Activated CD4-positive, CD25-positive, alpha-beta regulatory T cell treated with anti-CD3 and anti-CD28 coated beads, Interleukin-2, amount 50 U/mL, for 72 hours (primary cell): ENCODE measurements at places on chromosomes 7 and 10.

- no peak for DNase-seq
Observed at GRCh38 chr7:51035716-51036115, 253.0 kb upstream of the GRB10 start.

DNA sequence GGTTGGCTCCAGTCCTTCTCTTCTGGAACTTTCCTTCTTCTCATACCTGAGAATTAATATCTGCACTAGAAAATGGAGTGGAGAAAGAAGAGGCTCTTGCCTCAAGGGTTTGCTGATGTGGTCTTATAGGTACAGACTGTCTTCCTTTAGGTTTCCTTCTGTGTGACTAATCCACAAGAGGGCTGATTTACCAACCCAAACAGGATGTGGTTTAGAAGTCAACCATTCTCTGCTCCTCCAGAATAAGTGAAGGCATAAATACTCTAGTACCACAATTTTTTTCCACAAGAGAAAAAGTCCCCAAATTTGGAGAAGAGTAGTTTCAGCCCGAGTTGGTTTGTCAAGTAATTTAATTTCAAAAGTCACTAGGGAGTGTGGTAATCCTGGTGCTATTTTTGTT, 85.8 kb downstream of the NRP1 start:
- DNase-seq: no peak

DNA sequence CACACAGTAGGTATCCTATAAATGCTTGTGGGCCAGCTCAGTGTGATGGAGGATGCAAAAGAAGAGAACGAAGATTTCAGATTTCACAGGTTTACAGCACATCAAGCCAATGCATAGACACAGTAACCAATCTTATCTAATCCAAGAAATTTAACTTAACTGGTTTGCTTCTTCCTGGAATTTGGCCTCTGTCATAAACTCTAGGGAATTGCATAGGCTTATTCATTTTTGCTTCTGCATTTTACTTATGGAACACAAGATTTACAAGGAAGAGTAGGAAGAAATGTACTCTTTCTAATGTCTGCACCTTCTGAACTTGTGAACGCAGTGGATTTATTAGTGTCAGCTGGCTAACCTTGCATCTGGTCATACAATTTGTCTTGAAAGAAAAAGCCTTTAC, 389.4 kb upstream of the NPVF start:
- no peak for DNase-seq

DNA sequence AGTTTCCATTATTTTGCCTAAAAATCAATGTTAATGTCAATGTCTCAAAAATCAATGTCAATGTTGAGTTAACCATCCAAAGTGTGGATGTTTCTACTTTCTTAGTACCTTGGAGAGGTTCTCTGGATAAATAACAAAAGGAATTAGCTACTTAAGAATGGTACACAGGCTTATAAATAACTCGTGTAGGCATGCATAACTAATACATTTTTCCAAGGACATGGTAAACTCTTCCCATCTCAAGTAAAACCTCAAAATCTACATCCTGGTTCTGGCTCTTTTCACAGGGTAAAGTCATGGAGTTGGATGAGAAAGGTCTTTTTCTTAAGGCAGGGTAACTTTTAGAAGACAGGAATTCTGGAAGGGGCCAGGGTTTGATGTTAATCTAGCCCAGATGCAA, 59.9 kb downstream of the CAV1 start:
- DNase-seq: no peak

GRCh38 chr10:20380401-20380800, 516.7 kb downstream of the NEBL start:
- no peak for DNase-seq

DNA sequence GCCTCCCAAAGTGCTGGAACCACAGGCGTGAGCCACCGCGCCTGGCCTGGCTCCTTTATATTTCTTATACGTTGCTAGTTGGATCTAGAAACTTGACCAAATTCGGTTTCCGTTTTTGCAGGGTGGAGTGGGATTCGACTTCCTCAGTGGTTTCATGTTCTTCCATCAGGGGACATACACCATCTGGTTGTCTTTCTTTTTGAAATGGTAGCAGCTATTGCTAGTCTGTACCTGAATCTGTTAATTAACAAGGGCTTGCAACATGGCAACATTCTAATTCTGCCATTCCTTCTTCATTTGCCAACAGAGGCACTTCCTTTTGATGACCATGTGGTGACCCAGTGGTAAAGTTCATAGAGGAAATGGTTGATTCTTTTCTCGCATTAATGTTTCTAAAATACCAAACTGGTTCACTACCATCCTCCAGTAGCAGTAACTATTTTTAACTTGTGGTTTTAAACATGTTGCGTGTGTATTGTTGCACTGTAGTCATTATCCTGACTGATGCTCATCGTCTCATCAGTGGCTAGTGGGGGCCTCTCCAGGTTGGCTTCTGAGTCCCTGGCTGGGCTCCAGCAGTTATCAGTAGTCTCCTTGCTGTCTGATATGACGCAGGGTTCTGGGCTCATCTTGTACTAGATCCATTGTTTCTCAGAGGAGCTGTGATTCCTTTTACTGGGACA, 159.2 kb downstream of the RGS10 start:
- no peak for DNase-seq

DNA sequence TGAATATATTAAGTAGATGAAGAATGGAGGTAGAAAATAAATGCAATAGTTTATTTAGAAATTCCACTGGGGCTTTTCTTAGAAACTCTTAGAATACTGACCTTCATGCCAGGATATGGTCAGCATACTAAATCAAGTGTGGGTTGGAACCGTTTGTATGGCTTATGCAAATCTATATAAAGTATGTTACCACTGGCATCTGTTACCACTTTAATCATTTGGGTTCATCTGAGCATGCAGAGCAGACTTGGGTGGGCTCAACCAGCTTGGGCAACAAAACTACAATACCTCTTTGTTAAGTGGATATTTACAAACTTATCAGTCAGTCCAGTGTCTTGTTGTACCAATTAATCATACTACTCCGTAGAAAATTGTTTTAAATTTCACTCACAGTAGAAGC, 125.8 kb downstream of the CRPPA start:
- DNase-seq: no peak

DNA sequence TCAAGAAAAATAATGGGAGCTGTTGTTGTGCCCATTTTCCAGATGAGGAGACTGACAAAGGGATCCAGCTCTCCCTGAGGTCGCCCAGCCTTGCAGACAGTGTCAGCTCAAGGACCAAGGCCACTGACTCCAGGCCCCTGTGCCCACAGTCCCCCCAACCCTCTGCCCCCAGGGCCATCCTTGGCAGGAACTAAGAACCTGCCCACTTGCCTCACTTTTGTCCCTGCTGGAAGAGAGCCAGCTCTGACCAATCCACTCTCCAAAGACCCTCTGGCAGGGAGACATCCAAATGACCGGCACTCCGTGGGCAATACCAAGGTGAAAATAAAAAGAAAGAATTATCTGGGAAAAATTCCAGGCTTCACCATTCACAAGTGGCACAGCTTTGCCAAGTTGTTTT, 101.3 kb downstream of the TCERG1L start:
- no peak for DNase-seq

DNA sequence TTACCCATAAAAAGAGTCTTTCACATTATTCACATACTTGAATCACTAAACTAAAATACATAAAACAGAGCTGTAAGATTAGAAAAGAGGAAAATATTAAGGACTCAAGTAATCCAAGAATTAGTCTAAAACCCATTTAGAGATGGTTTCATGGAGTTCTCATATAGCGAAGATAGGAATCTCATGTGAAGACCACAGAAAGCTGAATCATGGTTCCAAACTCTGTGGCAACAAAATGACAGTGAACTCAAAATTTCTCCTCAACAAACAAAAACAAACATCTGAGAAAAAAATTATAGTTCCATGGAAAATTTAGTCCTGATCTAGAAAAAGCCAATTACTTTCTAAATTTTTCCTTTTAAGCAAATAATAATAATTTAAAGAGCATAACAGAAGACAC, 34.6 kb downstream of the BAZ1B start:
- no peak for DNase-seq

- no peak for DNase-seq
Observed at GRCh38 chr7:22356010-22356691, 803 bp downstream of the RAPGEF5 start.

DNA sequence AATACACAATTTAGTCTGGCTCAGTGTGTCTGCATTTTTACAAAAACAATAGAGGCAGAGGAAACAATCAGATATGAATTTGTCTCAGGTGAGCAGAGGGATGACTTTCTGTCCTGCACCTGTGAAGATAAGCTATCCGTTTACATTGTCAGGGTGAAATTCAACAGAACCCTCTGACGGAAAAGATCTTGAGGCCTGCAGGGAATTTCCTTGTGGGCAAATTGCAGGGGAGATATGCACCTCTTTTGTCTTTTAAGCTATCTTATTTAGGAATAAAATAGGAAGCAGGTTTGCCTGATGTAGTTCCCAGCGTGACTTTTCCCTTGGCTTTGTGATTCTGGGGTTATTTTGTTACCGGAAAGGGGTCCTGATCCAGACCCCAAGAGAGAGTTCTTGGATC, 325.1 kb downstream of the GALNT17 start:
- DNase-seq: no peak

DNA sequence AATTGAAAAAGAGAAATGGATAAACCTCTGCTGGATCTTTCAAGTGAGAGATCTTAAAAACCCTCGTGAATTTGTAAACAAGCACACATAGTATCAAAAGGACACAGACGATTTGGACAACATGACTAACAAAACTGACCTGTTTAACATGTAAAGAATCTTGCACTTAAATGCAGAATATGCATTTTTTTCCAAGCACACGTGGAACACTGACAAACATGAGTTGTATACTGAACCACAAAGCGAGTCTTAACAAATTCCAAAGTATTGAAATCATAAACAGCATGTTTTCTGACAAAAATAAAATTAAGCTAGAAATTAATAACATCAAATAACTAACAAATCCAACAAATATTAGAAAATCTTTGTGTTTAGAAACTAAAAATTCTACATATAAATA, 65.0 kb upstream of the ZNF746 start:
- no peak for DNase-seq

DNA sequence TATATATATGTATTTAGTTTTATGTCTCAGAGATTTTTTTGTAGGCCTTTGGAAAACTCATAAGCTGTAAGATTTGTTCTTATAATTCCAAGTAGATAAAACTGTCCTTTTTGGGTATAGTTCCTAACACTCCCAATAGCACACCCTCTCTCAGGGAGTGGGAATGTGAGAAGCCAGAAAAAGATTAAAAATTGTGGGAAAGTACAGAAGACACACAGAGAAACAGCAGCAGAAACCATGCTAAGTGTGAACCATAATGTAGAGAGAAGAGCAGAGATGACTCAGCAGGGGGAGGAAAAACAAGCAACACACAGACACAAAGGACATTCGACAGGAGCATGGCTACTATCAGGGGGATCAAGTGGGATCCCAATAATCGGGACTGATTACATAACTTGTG, 401.6 kb downstream of the MAGI2 start:
- DNase-seq: no peak

DNA sequence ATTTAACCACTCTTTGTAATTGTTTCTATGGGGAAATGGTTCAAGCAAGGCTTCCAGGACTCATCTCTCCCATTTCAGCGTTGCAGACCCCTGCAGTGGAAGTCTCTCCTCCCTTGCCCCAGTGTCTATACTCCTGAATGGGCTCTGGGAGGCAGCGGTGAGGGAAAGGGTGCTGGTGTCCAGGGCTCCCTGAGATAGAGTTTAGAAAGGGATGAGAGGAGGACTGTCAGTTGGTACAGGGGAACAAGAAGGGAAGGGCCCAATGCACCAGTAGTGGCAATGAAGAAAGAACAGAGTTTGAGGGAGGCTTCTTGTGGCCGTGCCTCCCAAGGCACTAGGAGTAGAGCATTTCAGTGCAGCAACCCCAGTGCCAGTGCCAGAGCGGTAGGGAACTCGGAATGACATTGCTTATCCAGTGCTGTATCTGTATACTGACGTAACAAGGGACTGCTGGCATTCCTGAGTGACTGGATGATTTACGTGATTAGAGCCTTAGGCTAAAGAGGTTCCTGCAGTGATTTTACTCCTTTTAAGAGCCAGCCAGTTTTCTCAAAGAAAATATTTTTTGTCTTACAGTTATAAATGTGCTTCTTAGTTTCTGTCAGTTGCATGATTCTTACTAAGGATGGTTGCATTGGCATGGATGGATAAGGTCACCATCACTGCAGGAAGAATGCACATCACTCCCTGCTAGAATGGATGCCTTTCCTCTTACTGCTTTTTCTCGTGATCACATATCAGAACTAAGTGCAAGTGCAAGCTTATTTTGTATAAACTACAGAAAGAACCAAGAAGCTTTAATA, 28.0 kb downstream of the PRPF18 start:
- DNase-seq: no peak

- DNase-seq: no peak
Observed at GRCh38 chr7:150379441-150380379, 580 bp downstream of the ZNF775 start.

DNA sequence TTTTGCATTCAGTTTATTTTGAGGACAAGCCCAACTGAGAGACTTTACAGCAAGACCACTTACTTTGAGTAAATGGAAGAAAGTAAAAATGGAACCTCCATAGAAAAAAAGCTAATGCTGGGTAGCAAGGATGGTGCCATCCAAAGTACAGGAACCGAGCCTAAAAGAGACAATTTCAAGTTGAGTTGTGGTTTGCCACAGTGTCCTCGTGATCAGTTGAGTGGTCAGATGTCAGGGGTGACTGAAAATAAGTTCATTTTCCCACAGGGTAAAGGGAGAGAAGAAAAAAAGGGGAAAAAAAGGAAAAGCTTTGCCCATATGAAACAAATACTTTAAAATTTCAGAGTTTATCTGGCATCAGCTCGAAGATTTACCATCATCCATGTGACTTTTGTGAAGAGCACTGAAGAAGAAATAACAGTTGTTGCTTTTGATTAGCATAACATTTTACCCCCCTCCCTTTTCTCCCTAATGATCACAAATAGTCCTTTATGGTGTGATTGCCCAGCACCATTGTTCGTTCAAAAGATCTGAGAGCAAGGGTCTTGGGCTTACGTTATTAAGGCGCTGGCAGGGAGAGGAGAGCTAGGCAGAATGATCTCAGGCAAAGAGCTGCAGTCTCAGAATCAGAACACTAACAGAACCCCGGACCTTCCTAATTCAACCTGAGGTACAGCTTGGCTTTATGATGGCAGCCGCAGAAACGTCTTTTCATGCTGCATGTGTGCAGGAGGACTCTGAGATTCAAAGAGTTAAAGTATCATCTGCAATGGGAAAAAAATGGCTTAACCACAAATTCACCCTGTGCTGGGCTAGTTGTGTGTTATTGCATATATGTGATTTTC, 338.1 kb downstream of the RNLS start:
- DNase-seq: no peak

DNA sequence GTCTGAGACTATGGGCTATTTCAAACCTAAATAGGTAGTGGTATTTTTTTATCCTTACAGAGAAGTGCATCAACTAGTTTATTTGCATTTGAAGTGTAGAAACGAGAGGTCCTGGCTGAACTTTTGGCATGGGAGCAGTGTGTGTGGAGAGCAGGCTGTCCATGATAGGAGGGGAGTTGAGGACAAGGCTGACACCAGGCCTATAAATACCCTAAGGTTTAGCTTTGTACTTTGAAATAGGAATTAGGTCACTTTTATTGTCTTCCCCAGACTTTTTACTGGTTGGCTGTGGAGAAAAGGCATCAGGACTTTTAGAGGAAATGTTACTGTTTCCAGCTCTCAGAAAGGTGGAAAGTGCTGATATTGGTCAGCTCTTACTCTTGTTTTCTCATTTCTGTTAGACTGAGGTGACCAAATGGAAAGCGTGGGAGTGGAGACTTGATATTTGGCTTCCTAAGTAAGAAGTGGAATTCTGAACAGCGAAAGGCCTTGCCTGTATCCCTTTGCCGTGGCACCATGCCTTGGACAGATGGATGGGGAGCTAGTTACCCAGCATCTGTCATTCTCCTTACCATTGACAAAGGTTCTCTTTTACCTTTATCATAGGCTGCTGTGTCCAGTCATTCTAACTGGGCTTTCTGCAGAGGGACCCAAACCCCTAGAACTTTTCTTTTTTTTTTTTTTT, 46.0 kb downstream of the GBF1 start:
- no peak for DNase-seq
